Esophagus mucosa (tissue), 1 donor: ENCODE measurements at places on chromosomes 1 and 21. TPM values are rescaled to one million over a fixed set of nuclear protein-coding genes. Genes with fewer than 3 reads are reported as not detected.

The CGN gene
- 9.3 TPM for total RNA-seq

The CPT2 gene
- 23.9 TPM for total RNA-seq

The LCE3D gene
- total RNA-seq: 7.7 TPM

The S100A14 gene
- 1,938 TPM for total RNA-seq

The CCDC27 gene
- total RNA-seq: not detected

The HSD3B2 gene
- total RNA-seq: 0.32 TPM

The NCAM2 gene
- not detected for total RNA-seq

The CCDC181 gene
- total RNA-seq: not detected

The HAO2 gene
- not detected for total RNA-seq

The MIS18A gene
- total RNA-seq: 10.1 TPM

The TMCO4 gene
- total RNA-seq: 18.7 TPM

The CXADR gene
- total RNA-seq: 34.9 TPM

The RPE65 gene
- not detected for total RNA-seq

The EXOC8 gene
- total RNA-seq: 7.9 TPM

The RCOR3 gene
- 18.9 TPM for total RNA-seq

The CRABP2 gene
- total RNA-seq: 1,373 TPM

The L1TD1 gene
- total RNA-seq: not detected
